Stimulated activated CD4-positive, alpha-beta T cell treated with anti-CD3 and anti-CD28 coated beads, Interleukin-4, amount 100 ng/mL, for 48 hours (primary cell): ENCODE measurements at places on chromosomes 4 and X.

DNA sequence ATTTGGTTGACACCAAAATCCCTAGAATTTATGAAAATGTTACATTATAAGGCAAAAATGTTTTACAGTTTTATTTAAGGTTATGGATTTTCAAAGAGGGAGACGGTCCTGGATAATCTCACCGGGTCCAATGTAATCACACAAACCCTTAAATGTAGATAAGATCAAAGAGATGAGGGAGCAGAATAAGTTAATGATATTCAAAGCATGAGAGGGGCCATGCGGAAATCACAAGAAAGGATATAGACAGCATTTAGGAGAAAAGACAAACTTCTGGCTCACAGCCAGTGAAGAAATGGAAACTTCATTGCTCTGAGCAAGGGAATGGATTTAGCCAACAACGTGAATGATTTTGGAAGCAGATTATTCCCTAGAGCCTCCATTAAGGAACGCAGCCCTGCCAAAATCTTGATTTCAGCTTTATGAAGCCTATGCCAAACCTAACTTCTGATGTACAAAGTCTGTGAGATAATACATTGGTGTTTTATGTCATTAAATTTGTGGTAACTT lies 684.4 kb upstream of the GNPDA2 start:
- DNase-seq = no peak

DNA sequence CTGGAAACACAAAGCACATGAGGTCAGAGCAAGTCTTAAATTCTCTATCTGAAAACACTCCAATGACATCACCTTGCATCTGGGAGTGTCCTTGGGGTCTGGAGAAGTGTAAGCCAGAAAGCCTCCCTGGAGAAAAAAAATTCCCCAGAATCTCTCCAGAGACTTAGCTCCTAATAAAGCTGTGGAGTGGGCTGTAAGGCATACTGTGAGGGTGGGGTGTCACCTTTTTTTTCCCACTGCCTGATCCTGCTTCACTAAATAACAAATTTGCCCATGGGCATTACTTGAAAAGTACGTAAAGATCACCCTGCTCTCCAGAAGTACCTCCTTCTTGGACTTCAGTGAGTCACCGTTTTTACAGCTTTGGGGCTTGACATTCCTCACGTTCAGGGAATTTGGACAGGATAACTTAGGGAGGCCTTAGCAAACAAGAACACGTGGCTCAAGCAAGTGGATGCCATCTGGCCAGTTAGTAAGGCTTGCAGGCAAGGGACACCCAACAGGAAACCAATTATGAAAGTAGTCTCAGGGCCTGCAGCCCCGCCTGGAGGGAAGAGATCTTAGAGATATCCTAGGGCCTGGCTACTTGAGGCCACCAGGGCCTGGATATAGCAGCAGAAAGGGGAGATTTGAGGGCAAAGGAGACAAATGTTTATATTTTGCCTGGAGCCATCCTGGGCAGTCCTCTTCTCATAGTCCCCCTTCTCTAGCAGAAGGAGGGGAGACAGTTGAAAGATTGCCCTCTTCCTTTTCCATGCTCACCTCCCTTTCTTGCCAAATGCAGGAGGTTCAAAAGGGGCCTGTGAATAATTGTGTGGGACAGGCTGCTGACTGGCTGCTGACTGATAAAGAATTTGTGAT lies 60.1 kb upstream of the PLAC1 start:
- DNase-seq = no peak

GRCh38 chr4:121448231-121448630 lies 67.4 kb upstream of the QRFPR start:
- DNase-seq = no peak

DNA sequence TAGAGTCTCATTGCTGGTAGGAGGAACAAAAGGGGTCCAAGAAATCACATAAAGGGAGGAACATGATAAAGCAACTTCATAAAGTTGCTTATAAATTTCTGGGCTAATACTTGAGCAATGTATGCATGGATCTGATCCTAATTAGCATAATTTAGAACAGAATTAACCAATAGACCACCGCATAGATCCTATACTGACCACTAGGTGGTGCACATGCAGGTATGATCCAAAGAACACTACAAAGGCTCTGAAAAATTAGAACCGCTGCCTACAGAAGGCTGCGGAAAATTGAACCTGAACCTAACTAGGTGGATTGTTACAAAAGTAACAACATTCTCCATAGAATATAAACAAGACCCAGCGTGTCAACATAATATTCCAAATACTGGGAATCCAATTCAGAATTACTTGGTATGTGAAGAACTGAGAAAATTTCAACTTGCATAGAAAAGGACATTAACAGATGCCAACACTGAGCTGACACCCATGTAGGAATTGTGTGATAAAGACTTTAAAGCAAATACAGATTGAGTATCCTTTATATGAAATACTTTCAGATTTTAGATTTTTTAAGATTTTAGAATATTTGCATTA lies 23.3 kb downstream of the BRCC3 start:
- DNase-seq = no peak

DNA sequence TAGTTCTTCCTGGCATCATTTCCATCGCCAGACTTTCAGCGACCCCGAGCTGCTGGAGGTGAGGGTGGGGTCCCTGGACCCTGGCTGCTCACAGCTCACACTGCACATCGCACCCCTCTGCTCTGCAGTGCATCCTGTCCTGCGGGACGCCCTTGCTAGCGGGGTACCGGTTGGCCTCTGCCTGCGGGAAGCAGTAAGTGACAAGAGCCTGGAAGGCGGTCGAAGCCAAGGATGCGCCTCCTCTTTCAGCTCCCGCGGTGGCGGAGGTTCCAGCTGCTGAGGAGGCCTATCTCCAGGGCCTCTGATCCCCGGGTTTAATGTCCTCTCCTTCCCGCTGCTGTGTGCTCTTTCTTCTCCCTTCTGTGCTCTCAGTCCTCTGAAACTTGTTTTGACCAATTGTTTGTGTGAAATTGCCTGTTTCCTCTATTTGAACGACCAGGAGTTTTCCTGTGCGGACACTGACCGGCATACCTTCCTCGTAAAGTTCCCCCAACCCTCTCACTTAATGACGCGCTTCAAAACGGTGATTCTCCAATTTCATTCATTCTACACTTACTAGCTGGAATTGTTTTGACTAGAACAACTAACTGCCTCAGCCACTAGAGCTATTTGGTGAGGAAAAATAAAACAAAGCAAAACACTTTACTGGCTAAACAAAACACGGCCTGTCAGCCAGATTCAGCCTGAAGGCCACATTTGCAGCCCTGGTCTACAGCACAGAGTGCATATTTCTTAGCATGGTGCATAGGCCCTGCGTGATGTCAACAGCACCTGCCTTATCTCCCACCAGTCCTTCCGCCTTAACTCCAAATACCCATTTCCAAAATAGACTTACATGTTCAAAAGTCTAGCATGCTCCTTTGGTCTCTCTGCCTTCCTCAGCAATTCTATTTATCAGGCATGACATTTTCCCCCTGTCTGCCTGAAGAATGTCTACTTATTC lies 28.0 kb downstream of the MGAT4D start:
- DNase-seq = no peak

DNA sequence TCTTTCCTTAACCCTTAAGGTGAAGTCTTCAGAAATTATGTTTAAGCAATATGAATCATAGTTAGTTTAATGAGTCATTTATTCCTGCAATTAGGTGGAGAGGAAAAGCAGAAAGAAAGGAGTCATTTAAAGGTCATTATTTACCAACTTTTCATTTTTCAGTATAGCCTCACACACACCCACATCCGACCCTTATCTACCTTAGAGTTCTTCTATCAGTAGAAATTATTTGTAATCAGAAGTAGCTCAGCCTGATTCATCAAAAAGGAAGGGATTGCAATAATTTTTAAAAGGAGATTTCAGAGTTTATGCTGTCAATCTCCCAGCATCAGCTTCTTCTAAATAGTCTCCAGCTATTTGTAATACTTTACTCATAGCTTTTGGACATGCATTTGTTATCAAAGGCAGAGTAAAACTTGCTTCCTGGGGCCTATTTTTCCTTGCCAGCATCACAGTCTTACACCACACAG lies 5.9 kb downstream of the ANXA10 start:
- no peak for DNase-seq

- no peak for DNase-seq
These were observed 1871.5 kb downstream of the ARAP2 start for GRCh38 chr4:34372815-34373214.

- DNase-seq = no peak
These were observed 127.3 kb upstream of the PACRGL start for GRCh38 chr4:20572976-20573375.

DNA sequence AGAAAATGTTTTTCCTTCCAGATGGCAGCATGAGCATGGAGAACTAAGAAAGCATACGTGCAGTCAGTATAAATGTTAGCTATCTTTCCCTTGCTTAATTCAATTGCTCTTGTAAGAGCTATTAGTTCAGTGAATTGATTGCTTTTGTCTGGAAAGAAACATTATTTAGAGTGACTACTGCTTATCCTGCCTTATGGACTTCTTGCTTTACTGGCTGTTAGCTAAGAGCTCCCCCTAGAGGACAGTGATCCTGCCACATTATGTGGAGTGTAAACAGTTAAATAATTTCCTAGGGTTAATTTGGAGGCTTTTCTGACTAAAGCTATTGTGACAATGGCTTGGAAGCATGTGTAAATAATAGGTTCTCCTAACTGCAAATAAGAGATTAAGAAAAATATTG lies 1402.4 kb downstream of the FAM133A start:
- DNase-seq = no peak

DNA sequence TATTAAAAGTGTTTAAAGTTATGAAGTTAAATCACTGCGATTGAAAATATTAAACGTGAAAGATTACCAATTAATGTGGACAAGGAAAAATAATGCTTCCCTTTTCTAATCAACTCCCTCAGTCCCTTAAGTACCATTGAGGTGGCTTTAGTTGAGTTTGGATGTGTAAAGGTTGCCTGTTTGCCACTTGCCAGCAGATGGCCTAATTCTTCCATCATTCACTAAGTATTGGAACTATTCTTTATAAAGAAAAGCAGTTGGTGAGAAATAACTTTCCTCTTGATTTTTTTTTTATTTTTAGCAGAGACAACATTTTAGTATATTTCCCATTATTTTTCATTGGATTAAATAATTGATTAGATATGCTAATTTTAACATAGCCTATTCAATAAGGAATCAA lies 295.9 kb upstream of the TACR3 start:
- no peak for DNase-seq

GRCh38 chr4:41359422-41359775 lies 102.7 kb downstream of the UCHL1 start:
- no peak for DNase-seq

- DNase-seq = no peak
These were observed 51.5 kb upstream of the FTHL17 start for GRCh38 chrX:31123335-31123734.

- no peak for DNase-seq
These were observed 52.9 kb downstream of the MAP7D2 start for GRCh38 chrX:20063716-20064351.

- no peak for DNase-seq
These were observed 197.2 kb upstream of the ZFP42 start for GRCh38 chr4:187798385-187798784.

GRCh38 chr4:169870507-169870906 lies 112.8 kb upstream of the HPF1 start:
- no peak for DNase-seq

DNA sequence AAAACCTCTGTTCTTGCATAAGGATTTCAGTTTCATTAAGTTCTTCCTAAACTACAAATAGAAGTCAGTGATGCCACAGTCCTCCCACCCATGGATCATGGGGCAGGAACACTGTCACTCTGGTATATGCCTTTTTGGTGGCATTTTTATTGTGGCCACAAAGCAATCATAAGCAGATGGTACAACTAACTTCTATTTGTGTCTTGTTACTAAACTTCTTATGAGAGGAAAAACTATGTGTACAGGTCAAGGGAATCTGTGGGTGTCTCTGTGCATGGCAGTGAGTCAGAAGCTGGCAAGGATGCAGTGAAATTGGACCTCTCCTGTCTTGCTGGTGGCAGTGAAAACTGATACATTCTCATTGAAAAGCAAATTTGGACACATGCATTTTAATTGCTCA lies 245.0 kb upstream of the GPC4 start:
- DNase-seq = no peak

DNA sequence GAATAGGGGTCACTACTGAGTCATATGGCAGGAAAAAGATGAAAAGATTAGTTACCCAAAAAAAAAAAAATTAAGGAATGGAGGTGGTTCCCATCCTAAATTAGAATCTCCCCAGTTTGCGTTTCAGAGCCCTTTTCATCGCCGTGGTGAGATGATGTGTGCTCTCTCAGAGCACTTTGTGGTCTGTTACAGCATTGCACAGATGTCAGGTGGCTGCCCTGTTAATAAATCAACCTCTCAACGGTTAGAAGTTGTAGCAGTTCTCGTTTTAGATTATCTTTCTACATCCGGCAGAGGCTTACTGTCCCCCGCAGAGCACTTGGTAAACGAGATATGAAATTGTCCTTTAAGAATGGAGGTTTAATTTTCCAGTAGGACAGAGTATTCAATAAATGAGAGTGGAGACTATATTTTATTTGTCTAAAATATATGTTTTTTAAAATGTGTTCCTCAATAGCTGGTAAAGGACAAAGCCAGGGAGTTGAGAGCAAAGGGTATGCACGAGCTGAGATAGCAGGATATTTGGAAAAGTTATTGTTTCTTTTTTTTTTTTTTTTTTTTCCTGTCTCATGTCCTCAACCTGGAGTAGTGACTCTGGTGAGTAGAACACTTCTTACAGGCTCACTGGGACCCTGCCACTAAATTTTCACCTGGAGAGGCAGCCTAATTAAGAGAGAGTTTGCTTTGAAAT lies 26.9 kb downstream of the AFF1 start:
- no peak for DNase-seq

- DNase-seq = no peak
These were observed 36.9 kb upstream of the PROM1 start for GRCh38 chr4:16120720-16121119.

DNA sequence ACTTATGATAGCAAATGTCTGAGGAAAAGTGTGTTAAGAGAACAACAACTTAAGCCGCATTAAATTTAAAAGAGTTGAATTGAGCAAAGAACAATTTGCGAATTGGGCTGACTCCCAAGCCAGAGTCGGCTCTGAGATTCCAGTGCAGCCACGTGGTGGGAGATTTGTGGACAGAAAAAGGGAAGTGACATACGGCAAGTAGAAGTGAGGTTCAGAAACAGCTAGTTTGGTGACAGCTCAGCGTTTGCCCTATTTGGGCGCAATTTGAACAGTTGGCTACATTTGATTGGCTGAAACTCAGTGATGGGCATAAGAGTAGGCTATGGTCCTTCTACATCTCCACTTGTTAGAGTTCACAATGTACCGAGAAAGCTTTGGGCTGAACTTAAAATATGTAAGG lies 124.0 kb downstream of the PRKX start:
- DNase-seq = no peak

- DNase-seq = no peak
These were observed 5.4 kb upstream of the ADGRA3 start for GRCh38 chr4:22521240-22521639.
